ENCODE measurements at places on chromosomes 1 and 21.

- no peak for DNase-seq
These were observed 18.8 kb downstream of the PPP1R12B start for GRCh38 chr1:202367271-202367670.

GRCh38 chr1:236619398-236619797 is 15.1 kb upstream of the HEATR1 start:
- no peak for DNase-seq

DNA sequence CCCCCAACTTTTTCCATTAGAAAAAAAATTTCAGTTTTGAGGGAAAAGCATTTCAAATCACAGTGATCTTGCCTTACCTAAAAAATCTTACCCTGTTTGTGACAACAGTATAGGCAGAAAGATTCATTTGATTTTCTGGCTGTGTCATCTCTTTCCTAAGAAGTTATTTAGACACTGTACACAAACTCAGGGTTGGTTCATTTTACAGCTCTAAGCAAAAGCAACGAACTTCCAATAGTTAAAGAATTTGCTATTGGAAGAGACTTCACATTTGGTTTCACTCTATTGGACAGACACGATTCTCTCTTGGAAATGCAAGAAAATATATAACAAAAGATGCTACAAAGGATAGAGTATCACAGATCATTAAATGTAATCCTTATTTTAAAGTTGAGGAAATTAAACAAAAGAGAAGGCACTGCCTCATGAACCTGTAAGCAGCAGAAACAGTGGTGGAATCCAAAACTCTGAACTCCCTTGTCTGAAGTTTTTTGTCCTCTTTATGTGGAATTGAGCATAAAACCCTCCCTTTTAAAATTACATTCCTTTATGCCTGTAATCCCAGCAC is 20.8 kb downstream of the EYA3 start:
- no peak for DNase-seq

DNA sequence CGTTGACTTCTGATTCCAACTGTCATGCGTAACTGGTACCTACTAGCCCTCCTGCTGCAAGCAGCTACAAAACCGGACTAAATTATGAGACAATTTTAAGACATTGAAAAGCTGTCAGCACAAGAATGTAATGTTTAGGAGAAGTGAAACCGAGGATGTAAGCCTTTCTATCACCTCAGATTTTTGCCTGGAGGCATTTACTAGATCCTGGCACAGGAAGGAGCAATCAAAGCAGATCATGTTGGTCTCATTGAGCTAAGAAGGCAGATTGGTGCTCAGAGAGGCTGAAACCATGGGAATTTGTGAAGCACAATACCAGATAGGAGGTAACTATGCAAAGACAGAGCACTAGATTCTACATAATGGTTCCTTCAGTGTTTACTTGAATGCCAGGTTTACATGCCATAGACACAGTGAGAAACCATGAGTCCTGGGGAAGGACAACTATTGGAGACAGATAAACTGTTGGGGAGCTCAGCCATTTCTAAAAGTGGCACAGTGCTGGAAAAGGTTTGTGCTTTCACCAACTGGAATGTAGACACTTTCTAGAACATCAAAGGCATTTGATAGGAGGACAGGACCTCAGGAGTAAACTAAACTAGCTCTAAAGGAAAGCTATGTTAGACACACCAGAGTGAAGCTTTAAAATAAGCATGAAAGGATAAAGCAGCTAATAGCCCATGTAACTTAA is 179.4 kb downstream of the LYPLAL1 start:
- no peak for DNase-seq

DNA sequence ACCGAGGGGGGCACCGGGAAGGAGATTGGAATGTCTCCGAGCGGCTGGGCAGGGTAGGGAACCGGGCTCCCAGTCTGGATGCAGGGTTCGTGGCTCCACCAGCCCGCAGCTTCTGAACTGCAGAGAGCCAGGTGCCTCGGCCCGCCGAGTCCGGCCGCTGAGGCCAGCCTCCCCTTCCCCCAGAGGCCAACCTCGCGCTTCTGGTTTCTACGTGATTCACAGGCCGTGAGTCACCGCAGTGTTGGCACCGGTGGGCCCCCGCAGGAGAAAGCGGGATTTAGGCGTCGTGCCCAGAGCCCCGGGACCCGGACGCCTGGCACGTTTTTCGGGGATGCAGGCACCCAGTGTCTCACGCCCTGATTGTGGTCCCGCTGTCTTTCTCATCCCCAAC is 458 bp downstream of the CRABP2 start:
- no peak for DNase-seq

GRCh38 chr1:215543191-215543606 is 23.9 kb upstream of the KCTD3 start:
- no peak for DNase-seq

- DNase-seq: no peak
These were observed 41.8 kb upstream of the CSF3R start for GRCh38 chr1:36524359-36525062.

GRCh38 chr1:166629946-166630345 is 209.3 kb upstream of the POGK start:
- DNase-seq: no peak

GRCh38 chr1:58837886-58838285 is 54.0 kb upstream of the JUN start:
- no peak for DNase-seq

DNA sequence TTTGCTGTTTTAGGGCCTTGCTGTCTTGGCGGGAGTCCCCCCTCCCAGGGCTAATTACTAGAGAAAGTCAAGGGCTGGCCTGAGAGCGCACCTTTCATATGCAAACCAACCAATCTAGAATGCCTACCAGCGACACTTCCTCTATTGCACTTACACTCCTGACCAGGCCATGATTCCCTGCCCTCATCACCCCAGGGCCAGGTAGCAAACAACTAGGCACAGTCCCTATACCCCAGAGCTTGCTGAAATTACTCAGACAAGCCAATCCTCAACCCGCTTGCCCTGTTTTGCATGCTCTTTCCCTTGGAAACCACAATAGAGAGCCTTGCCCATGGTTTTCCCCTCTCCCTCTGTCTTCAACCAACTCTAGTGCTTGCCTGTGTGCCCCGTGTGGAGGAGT is 70.3 kb downstream of the URB2 start:
- DNase-seq: no peak

DNA sequence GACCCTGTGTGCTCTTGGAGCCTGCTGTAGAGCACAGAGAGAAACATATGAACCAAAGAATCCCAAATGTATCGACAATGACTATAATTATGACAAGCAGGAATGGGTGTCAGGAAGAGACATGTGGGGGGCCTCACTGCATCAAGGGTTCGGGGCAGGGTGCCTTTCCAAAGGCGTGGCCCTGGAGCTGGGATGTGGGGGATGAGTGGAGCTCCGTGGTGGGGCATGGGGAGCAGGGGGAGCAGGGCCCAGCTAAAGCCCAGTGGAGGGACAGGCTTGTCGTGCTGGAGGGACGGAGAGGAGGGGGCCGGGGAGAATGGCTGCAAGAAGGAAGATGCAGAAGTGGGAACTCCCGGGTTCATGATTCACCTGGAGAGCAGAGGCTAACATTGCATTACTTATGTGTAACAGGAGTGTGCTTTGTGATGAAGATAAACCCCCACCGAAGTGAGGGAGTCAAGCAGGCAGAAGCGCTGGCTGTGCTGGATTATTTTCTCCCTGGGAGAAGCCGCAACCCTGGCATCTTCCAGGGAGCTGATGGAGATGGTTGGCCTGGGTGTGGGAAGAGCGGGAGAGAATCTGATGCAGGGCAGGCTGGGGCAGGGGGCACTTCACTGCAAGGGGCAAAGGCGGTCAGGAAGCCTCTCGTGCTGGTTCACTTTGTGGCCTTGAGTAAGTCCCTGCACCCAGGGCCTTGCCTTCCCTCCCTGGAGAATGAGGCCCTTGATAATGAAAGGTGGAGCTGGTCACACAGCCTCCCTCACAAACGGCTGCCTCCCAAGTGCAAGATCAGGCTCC is 124.6 kb upstream of the RUNX3 start:
- no peak for DNase-seq

DNA sequence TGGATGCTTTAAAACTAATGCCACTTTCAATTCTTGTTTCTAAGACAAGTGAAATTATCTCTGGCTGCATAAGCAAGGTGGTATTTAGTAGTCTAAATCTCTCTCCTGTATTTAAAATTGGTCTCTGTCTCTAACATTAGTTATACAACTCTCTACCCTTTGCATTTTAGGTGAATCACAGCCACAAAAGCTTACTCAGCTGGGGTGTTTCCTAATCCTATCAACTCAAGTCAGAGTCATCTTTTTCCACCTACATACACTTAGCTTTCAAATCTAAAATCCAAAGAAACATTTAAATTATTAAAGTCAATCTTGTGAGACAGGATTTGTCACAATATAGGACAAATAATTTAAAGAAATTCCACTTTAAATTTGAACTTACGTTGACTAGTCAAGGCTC is 255.1 kb upstream of the CXADR start:
- no peak for DNase-seq

DNA sequence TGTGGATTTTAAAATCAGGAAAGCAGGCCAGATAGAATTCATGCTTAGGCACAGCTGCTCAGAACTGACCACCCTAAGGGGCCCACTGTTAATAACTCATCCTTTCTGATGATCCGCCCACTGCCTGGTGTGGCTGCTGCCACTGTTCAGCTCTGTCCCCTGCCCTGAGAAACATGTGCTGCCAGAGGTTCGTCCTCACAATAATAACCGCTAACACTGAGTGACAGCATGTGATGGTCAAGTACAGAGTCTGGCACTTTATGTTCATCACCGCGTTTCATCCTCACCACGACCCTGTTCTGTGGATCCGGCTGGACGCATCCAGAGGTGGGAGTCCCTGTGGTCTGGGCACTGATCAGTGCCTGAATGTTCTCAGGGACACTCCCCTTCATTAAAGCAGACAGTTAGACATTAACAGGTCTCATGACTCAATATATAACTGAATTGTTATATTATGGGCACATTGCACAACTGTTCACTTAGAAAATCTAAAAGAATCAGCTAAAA is 108.6 kb downstream of the SIM2 start:
- no peak for DNase-seq

DNA sequence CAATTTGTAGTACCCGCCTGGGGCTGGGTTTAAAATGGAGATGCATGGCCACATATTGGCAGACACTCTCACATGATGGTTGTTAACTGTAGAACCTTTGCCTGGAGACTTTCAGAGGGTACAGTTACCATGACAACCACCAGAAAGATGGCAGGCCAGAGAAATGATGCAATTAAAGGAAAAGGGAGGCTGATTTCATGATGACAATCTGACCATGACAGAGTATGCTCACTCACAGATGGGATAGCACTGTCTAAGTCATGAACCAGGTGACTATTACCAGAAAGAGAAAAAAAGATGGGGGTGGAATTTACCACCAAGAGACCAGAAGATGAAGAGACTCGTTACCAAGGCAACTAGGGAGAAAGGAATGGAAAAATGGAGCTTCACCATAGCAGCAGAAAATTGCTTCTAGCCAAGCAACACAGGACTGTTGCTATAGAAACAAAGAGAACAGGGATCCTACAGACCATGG is 3.5 kb upstream of the TRIT1 start:
- DNase-seq: no peak

DNA sequence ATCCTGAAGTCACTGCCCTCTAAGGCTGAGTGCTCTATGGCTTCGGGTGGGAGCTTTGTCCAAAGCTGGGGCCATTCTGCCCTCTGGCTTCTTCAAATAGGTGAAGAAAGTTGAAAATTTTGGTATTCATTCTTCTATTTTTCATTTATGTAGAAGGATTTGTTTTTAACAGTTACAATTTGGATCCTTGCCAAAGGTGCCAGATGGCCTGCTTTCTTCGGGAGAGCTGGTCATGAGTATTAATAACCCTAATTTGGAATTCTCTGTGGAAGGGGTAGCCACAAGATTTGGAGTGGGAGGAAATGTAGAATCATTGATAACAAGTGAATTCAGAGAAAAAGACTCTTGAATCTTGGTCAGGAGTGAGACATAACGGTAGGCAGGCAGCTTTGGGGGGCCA is 370.4 kb upstream of the ST6GALNAC5 start:
- no peak for DNase-seq

- DNase-seq: no peak
These were observed 8.5 kb downstream of the SSR2 start for GRCh38 chr1:156012051-156012817.

DNA sequence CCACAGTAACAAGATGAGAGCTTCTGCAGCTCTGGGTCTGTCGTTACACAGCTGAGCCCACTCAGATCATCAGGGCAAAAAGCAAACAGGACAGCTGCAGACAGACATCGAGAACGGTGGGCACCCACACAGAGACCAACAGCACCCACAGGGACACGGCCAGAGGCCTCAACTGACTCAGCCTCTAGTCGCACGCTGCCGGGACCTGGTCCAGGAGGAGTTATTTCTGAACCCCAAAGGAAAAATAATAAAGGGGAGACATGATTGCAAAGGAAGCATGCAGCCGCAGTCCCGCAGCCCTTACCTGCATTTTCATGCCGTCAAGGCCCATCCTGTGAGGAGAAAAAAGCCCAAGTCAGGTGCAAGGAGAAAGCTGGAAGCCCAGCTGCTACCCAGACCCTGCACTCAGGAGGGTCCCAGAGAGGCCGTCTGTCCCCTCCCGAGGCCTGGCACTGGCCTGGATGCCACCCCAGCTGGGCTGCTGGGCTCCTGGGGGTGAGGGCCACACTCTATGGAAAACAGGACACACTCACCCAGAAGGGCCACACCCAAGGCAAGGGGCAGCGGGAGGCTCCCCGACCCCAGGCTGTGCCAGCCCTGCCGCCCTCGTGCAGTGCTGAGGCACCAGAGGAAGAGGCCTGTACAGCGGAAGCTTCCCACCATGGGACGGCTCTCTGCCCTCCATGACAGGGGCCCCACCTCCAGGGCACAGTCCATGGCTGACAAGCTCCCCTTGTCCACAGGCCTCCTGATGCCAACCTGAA is 15.7 kb downstream of the LSS start:
- DNase-seq: no peak

DNA sequence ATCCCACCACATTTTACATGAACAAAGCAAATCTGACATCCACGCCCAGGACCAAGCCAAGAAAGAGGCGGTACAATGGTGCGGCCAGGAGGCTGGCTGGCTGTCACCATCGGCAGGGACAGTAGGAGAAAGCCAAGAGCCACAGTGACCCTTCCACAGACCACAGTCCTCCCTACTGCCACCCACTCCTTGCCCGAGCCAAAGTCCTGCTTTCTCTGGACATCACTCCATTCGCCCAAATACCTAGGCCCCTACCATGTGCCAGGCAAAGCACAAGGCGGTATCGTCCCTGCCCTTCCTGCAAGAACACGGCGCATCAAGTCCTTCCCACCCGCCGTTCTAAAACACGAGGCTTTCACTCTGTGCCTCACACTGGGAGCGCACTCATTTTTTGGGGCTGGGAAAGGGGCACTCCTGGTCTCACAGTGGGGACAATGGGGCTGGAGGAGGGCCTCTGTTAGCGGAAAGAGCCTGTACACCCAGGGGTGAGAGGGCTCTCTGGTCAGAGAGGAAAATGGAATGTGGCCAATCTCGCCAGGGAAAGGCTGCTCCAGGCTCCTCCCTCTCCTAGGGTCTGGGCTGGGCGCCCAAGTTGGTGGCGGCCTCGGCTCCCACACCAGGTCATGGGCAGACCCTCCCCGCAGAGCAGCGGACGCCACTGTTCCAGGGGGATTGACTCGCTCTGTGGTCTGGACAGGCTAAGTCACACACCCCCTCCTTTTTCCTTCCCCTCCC is 26.5 kb downstream of the SSBP3 start:
- DNase-seq: no peak

- no peak for DNase-seq
These were observed 75.0 kb upstream of the DPT start for GRCh38 chr1:168803806-168804510.
